Activated naive CD8-positive, alpha-beta T cell treated with anti-CD3 and anti-CD28 coated beads, Interleukin-2, amount 50 U/mL, for 16 hours (primary cell): ENCODE measurements at places on chromosomes 11 and 22.

DNA sequence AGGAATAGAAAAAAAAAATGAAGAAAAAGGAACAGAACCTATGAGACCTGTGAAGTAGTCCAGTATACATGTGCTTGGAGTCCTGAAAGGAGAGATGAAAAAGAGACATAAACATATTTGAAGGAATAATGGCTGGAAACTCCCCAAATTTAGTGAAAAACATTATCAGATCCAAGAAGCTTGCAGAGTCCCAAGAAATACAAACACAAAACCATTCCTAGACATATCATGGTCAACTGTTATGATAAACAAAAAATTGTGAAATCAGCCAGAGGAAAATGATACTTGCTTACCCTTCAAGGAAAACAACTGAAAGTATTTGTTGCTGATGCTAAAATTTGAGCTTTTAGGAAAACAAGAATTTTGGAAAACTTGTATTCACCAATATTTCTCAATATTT lies 250.1 kb downstream of the DDX10 start:
- DNase-seq: no peak

GRCh38 chr22:23106344-23106743 lies 35.4 kb downstream of the RSPH14 start:
- no peak for DNase-seq

- no peak for DNase-seq
Observed at GRCh38 chr11:73760135-73760678, 667 bp downstream of the RAB6A start.

- peak; percentile 39 for DNase-seq
Observed at GRCh38 chr11:59142530-59143507, at the start of gene FAM111A. Gene FAM111A (plus strand): TSS chr11:59142856. CDS start chr11:59148873, 6,017 bp downstream.

- DNase-seq: no peak
Observed at GRCh38 chr11:69122326-69122629, 33.5 kb upstream of the SMIM38 start.

- DNase-seq: no peak
Observed at GRCh38 chr11:8282631-8283030, 19.0 kb upstream of the LMO1 start.

DNA sequence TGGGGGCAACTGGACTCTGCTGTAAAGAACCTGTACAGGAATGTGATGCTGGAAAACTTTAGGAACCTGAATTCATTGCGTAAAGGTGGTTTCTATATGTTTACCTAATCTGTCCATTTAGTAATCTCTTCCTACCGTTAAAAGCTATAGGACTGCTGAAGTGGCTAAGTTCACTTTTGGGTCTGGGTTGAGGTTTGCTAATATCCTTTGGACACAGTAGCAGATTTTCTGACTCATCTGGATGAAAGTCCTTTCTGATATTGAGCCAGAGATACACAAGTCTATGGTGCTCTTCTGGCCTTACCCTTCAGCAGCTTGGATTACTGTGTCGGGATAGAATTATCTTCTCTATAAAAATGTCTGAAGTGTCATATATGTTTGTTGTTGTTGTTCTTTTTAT lies 16.9 kb downstream of the ZNF215 start:
- no peak for DNase-seq

- no peak for DNase-seq
Observed at GRCh38 chr22:35903571-35904335, 124.9 kb downstream of the RBFOX2 start.

DNA sequence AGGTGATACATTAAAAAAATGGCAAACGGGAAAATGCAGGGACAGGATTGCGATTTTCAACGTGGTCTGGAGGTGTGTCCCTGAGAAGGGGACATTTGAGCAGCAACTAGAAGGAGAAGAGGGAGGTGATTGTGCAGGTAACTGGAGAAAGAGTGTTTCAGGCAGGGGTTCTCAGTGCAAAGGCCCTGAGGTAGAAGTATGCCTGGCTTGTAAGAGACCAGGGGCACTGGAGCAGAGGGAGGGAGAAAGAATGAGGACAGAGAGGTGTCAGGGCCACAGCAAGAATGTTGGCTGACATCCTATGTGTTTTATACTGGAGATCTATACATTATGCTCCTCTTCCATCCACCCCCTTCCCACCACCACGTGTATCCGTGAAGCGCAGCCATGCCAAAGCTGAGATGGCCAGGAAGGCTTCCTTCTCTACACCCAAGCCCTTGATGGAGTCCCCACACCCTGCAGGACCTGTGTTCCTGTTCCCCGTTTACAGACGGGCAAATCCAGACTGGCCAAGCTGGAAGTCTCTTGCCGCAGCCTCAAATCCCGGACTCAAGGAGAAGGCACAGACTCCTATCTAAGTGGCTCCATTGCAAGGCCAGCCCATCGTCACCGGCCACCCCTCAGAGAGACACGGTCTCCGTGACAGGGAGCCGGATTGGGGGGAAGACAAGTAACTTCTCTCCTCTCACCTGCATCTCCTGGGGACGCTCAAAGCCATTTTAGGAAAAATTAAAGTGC lies 416.1 kb downstream of the MN1 start:
- DNase-seq: no peak

GRCh38 chr11:75349521-75350116 lies 1.8 kb downstream of the ARRB1 start:
- DNase-seq: no peak

GRCh38 chr22:43946384-43946667 lies 8.9 kb upstream of the SAMM50 start:
- DNase-seq: no peak

- no peak for DNase-seq
Observed at GRCh38 chr11:11963842-11964773, 44.3 kb downstream of the DKK3 start.
